ENCODE measurements at places on chromosomes 6 and 20.

GRCh38 chr20:22366631-22367030, 217.7 kb downstream of the FOXA2 start:
- DNase-seq = no peak

DNA sequence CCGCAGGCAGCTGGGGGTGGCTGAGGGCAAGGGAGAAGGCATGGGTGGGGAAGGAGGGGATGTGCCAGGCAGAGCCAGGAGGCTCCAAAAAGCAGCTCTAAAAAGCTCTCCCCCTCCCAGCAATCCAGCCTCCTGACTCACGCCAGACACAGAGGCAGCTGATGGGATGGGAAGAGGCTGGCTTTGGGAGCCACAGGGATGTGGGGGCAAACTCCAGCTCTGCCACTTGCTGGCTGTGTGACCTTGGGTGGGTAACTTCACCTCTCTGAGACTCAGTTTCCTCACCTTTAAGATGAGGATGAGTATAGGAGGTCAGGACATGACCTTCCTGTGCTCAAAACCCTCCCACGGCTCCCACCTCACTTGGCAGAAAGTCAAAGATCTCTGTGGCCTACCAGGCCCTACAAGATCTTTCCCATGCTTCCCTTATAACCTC, 148.9 kb downstream of the CEBPB start:
- DNase-seq = no peak

DNA sequence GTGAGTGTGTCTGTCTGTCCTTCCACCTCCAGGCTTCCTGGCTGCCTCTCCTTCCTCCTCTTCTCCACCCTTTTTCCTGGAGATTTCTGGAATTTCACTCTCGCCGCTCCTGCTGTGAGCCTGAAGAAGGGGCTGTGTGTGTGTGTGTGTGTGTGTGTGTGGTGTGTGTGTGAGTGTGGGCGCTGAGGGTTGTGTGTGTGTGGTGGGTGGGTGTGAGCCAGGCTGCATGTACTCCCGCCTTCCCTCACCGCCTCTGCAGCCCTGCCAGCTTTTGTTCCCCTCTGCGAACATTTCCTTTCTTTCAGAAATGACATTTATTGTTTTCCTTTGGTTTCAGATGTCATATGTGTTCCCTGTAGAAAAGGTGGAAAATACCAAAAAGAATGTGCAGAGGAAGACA, 76.0 kb downstream of the SRC start:
- no peak for DNase-seq

GRCh38 chr6:2680264-2680922, 70.3 kb downstream of the MYLK4 start:
- DNase-seq = no peak

GRCh38 chr6:45721665-45722064, 294.0 kb downstream of the CLIC5 start:
- DNase-seq = no peak

DNA sequence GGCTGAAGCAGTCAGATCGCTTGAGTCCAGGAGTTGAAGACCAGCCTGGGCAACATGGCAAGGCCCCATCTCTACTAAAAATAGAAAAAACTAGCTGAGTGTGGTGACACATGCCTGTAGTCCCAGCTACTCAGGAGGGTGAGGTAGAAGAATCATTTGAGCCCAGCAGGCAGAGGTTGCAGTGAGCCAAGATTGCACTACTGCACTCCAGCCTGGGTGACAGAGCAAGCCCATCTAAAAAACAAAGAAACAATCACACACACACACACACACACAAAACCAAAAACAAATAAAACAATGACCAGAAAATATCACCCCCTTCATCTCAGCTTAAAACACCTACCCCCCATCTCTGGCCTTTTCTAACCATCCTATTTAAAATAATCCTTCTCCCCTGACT, 68.0 kb downstream of the BTBD9 start:
- no peak for DNase-seq

DNA sequence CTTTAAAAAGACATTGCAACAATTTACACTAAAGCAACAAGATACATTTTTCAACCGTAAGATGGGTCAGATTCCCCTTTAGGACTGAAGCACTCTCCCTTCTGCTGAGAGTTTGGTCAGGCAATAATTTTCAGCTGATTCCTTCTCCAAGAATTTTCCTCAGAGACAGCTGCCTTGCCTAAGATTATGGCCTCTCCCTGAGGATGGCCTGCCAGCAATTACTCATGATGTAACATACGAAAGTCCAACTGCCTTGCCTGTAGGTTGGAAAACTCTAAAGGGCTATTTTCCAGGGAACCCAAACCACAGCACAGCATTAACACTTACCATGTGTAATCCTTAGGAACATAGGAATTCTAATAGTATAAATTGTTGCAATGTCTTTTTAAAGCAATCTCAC, 229.1 kb upstream of the FLRT3 start:
- DNase-seq = no peak

GRCh38 chr6:25007269-25007699, 71.5 kb upstream of the RIPOR2 start:
- no peak for DNase-seq

DNA sequence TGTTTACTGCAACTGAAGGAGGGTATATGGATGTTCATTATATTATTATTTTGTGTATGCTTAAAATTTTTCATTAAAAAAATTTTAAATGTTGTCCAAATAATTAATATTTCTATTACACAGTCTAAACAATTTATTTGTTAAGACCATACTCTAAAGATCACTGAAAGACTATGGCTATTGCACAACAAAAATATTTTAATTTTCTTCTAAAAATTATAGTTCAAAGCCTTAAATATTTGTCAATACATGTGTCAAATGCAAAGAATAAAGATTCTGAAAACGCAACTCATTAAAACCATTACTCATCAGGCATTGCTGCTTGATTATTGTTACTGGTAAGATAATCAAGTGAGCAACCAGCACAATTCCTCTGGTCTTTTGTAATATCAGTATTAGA, 2.2 kb downstream of the MMS22L start:
- DNase-seq = no peak

GRCh38 chr20:59144179-59144830, 19.3 kb upstream of the ZNF831 start:
- no peak for DNase-seq

DNA sequence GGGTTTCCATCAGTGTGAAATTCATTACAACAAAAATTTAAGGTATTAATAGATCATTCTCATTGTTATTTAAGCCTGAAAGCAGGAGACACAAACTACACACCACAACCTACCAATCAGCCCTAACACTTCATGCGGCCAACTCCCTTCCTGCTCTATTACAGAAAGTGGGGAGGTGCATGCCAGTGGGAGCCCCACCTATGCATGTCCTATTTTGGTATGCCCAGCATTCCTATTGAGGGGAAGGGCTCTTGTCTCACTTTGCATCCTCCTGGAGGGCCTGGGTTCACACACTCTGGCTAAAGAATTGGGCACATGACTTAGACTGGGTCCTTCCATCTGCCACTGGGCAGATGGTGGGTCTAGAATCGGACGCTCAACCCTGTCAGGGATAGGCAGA, 450.0 kb downstream of the PTPRT start:
- no peak for DNase-seq

DNA sequence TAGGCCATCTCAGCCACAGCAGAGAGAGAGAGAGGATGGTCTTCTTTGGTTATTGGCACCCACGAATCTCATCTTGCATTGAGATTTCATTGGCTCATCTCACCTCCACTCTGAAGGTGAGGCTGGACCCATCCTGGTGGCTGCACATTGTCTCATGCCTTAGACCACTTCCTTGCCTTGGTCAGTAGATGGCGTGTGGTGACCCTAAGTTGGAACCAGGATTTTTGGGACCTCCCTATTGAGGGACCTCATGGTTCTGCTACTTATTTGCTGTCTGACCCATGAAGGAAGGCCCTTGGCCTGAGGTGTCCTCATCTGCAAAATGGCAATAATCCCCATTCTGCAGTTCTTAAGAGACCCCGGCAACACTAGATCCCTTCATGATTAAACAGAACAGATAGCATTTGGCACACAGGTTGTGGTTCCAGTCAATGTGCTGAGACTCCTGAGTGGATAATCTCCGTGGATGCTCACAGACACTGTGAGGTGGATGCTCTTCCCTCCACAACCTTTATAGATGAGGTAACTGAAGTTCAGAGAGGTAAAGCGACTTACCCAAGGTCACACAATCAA, 21.5 kb upstream of the AAR2 start:
- DNase-seq = peak; percentile 4

DNA sequence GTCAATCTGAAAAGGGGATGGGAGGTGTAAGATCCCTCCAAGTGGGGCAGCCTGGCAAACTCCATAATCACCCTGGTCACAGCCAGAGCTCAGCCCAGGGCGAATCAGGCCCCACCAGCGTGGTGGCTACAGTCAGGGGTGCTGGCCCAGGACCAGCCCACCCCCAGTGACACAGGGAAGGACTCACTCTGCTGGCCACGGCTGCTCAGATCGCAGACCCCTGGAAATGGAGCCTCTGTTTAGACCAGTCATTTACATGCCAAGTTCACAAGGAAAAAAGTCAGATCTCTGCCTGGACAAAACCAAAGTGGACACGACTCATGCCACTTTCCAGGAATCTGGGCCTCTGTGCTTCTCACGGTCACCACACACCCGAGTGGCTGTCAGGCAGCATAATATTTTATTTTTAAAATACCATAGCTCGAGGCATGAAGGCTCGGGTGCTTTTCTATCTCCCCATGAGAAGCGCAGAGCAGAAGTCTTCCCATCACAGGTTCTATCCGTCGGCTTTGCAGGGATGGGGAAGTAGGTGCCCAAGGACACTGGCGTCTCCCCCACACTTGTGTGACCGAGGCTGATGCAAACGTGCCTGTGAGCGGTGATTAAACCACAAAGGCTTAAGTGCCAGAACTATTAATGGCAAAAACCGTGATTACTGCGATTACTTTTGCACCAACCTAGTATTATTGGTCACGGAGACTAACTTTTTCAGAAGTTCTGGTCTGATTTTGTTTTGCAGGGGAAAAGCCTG, 13.0 kb downstream of the PXDC1 start:
- DNase-seq = no peak

DNA sequence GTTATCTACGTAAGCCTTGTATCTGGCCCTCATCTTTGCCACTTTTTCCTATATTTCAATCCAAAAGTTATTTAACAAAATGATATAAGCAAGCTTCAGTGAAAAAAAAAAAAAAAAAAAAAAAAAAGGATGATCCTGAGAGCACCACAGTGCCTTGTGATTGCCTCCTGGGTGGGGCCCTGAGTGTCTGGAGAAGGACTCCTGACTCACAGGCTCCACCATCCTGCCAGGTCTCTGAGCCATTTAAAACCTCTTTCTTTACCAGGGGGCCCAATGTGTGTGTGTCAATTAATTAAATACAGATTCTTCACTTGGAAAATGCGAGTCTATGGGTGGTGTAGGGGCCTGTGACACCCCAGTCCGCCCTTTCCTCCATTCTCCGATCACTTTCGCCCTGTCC, 105.2 kb downstream of the SMOC2 start:
- no peak for DNase-seq

DNA sequence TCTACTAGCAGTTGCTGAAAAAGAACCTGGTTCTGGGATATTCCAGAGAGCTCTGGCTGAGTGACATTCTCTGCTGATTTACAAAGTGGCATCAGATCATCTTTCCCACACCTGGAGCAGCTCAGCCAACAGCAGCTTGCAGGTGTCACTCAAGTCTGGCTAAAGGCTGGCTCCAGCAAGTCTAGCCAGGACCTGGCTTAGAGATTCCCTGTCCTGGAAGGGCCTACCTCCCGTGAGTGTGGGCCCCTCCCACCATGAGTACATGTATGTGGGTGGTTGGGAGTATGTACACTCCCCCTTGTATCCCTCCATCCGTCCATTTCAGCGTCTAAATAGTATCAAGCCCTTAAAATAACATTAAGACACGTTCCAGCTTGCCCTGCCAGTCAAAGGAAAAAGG, 539.3 kb upstream of the ID4 start:
- no peak for DNase-seq

- DNase-seq = no peak
These were observed 60.7 kb downstream of the AKAP12 start for GRCh38 chr6:151300267-151300991.

DNA sequence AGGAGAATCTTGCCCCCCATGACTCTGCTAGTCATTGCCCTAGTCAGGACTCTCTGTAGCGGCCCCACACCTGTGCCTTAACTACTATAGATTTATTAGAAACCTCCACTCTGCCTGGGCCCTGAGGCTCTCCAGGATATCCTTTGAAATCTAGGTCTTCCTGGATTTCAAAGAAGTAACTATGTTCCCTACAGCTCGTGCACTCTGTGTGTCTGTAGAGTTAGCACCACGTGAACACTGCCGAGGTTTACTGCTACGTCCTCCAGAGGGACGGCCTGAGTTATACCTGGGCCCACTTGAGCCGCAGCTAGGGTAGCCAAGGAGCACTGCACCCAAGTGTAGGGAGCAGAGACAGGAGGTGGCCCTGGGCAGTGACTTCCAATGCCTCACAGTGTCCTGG, 19.8 kb downstream of the GLP1R start:
- DNase-seq = no peak

DNA sequence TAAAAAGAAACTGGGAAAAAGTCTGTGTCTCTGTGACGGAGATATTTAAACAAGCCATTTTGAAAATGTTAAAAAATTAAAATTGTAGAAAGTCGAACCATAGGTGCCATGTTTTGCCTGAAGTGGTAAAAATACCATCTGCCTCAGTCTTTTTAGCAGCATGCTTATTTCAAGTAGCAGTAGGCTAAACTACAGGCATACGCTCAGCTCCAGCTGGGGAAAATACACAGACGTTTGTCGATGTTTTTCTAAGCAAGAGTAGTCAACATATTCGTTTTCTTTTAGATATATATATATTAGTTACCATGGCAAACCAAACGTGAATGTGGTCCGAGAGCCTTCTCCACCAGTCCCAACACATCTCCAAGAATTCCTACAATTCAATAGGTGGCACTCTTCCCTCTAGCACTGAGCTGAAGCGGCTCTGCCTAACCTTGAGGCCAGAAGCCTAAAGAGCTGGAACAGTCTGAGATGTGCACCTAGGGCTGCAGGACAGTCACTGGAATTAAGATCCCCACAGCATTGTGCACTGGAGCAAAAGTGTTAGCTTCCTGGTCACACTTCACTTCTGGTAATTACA, 70.2 kb upstream of the BEND3 start:
- DNase-seq = no peak

DNA sequence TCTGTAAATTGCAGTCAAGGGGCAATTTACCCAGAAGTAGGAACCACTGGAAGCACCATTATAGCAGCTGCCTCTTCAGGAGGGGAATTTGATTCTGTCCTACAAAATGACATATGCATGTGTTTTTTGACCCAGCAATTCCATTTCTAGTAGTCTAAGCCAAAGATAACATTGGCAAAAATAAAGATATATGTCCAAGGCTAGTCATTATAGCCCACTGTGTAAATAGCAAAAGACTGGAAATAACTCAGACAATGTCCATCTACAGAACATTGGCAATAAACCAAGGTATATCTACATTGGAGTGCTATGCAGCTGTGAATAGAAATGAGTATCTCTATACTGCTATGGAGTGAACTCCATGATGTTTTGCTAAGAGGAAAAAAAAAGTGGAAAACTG, 12.5 kb upstream of the PANK2 start:
- no peak for DNase-seq
